HL-60 (cell line): ENCODE measurements at places on chromosomes 11 and 22.

GRCh38 chr11:70155386-70155785, 47.7 kb upstream of the FADD start:
- no peak for DNase-seq

- DNase-seq, result peak; percentile 77
Measured at GRCh38 chr22:46070215-46070802, 80.0 kb upstream of the PPARA start.

GRCh38 chr11:17460406-17460805, 16.2 kb downstream of the ABCC8 start:
- no peak for DNase-seq

DNA sequence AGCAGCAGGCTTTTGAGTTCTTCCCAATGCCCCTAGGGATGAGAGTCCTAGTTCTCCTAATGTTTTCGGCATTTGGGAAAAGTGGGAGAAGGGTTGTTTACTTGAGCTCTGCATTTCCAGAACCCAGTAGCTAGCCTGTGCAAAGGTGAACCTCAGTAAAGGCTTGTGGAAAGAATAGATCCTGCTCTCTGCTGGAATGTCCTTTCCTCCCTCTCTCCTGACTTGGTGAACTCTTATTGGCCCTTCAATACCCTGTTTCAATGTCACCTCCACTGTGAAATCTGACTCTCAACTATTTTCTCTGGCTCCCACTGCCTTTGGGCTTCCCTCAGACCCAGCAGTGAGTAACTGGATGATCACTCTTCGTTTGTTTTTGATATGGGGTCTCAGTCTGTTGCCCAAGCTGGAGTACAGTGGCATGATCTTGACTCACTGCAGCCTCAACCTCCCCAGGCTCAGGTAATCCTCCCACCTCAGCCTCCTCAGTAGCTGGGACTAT, 2.4 kb upstream of the UVRAG start:
- DNase-seq, result no peak

DNA sequence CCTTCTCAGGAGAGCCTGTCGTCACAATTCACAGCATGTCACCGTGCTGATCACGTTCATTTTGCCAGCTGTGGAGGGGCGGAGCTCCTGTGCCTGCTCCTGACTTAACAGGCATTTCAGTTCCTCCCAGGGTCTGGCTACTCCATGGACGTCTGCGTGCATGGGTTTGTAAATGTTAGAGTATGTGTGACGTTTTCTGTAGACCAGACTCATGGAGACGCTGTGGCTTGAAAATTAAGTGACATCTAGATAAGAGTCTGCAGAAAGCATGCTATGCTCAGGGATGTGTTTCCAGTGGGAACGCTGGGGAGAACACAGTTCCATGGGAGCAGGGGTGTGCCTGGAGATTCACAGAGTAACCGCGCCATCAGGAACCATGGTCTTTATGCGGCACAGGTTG, 804.0 kb downstream of the TBC1D22A start:
- DNase-seq, result no peak

- DNase-seq, result no peak
Measured at GRCh38 chr11:71218789-71219499, 33.4 kb downstream of the SHANK2 start.

GRCh38 chr11:65622011-65622410, 6.4 kb downstream of the PCNX3 start:
- no peak for DNase-seq

DNA sequence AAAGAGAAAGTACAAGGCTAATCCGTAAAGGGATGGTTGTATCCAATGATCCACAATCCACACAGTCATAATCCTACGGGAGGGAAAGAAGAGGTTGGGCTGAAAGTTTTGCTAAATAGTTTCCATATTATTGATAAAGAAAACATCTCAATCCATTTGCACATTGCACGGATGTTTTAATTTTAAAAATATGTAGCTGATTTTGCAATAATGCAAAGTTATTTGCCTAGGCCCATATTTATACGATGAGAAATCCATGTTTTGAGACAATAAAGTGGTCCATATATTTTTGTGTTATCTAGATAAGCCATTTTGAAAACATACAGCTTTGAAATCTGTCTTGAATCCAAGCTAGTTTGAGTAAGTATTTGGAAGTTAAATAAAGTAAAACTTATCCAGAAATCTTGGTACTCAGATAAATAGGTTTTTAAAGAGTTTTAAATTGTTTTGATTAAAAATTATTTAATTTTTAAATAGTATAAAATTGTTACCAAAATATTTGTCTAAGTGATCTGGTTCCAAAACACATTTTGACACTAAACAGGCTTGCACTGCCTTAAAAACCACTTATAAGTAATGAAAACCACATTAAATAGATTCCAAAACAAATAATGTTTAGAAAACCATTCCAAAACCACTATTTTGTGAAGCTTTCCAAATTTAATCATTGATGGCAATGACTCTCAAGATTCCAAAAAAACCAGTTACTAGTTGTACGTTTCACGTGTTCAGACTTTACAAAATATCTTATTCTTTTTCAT, 38.2 kb upstream of the PAMR1 start:
- DNase-seq, result no peak

GRCh38 chr11:121194731-121195596, 93.9 kb downstream of the TECTA start:
- peak; percentile 21 for DNase-seq
